CD4-positive, alpha-beta T cell treated with Interleukin-6 for 4 hours (primary cell): ENCODE measurements at places on chromosomes 4 and X.

- no peak for DNase-seq
These were observed 52.6 kb upstream of the DCTD start for GRCh38 chr4:182969651-182970279.

GRCh38 chr4:183960962-183961541, 55.9 kb downstream of the STOX2 start:
- no peak for DNase-seq

DNA sequence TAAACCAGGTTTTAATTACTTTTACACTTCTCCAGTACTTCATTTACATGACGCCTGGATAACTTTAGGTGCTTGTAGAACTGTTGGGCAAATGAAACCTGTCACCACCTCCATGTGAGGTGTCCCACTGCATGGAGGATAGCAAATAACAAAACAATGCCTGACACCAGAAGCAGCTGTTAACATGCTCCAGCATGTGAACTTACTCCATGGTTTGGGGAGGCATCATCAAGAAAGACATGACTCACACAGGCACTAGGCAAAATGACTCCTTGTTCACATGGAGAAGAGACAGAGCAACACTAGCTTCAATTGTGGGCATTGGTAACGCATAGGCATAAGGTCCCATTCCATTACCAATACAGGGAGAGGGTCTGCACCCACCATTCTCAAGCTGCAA, 198.1 kb upstream of the F9 start:
- no peak for DNase-seq

- DNase-seq = no peak
These were observed 2.9 kb downstream of the DOK7 start for GRCh38 chr4:3465698-3466671.

DNA sequence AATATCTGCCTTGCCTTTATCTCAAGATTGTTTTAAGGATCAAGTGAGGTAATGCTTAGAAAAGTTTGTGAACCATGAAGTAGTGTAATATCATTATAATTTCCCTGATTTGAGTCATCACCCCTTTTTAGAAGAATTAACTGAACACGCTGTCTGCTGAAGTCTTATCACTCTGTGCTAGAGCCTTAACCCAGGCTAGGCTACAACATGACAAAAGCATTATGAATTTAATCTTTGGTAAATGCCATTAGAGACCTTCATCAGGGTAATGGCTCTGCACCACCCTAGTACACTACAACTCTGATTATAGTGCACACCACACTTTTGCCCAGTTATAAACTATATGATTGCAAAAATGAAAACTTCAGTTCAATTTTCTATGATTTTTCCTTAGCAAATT, 118.3 kb downstream of the ADGRL3 start:
- DNase-seq = no peak

DNA sequence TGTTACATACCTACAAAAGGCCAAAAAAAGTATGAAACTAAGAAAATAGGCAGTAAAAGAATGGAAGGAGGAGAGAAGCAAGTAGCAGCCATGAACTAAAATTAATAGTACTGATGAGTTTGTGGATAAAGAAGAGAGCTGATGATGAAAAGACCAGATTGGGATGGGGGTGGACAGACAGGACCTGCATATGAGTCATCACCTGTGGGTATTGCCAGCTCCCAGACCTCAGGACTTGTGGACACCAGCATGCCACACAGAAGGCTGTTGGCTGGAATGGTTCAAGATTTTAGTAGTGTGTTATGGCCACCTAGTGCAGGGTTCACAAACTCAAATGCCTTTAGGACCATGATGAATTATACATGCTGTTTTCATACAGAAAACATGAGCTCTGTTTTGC, 58.9 kb downstream of the ARX start:
- DNase-seq = no peak

DNA sequence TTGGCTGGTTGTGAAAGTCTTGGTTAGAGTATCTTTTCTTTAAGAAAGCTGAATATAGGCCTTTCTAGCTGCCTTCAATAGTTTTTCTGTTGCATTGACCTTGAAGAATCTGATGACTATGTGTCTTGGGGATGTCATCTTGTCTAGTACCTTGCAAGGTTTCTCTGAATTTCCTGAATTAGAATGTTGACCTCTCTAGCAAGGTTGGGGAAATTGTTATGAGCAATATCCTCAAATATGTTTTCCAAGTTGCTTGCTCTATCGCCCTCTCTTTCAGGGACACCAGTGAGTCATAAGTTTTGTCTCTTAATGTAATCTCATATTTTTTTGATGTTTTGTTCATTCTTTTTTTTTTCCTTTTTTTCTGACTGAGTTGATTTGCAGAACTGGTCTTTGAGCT, 194.7 kb downstream of the RAB28 start:
- no peak for DNase-seq

DNA sequence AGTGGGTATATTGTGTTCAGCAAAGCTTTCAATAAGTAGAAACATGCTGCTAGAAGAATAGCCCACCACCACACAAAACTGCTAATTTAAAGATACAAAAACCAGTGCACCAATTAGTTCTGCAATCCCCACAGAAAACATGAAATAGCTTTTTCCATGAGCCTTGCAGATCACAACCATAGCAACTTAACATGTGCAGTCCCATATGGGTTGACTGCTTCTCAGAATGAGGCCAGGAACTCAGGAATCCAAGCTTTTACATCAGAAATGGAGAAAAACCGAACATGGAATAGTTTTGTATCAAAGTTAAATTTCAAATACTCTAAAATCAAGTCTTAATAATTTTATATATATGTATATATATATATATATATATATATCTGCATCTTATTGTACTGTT, 66.6 kb upstream of the IQCM start:
- DNase-seq = no peak

DNA sequence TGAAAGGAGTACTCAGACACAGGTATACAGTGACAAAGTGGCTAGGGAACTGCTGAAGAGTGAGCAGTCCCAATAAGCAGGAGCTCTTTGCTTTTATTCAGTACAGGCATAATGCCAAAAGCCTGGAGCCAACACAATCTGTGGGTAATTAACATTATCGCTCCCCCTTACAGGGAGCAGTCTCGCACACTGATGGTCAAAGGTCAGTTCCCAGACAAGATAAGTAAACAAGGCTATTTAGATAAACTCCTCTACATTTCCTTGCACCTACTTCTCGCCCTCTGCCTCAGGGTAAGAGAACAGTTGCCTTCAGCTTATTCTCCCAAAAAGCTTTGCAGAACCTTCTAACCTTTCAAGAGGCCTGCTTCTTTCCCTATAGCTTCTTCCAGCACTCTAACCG, 73.9 kb upstream of the TAF9B start:
- DNase-seq = no peak

DNA sequence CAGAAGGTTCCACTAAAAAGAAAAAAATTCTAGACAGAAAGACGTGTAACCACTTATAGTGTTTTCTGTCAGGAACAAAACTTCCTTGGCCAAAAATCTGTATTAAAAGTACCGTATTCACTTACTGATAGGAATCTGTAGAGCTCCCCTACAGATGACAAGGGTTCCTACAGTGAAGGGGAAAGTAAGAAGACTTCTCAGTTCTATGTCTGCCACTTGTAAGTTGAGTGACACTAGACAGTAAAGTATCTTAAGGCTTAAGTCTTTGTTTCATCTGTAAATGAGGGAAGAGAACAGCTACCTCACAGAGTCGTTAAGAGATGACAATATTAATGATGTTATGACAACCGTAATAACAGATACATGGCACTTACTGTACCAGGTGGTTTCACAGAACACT, 3.3 kb downstream of the COQ2 start:
- no peak for DNase-seq

DNA sequence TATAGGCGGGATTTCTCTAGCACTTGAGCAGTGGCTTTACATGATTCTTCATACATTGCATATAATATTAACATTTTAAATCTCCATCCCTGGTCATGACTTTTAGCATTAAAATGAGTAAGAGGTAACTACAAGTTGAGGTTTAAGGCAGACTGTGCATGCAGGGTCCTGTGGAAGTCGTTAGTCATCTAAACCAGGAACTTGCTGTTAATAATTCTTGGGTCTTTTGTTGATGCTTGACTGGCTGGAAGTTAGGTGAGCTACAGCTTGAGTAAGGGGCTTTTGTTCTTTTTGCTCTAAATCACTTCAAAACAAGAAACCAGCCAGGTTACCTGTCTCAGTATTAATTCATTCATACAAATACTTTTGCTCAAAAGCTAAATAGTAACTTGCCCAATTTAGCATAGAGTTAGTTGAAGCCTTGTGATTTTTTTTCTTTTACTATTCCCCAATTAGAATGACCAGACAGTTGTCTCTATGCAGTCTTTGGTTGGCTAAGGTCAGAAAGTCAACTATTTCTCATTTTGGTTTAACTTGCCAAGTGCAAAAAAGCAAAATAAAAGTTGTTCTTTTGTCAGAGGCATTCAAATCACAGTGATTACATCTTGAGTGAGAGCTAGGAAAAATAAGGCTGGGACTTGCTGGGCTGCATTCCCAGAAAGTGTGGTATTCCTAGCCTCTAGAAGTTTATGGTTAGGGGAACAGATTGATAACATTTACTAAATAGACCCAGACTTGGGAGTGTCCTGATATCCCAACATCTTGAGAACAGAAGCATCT, 516.9 kb downstream of the PDHA2 start:
- no peak for DNase-seq

DNA sequence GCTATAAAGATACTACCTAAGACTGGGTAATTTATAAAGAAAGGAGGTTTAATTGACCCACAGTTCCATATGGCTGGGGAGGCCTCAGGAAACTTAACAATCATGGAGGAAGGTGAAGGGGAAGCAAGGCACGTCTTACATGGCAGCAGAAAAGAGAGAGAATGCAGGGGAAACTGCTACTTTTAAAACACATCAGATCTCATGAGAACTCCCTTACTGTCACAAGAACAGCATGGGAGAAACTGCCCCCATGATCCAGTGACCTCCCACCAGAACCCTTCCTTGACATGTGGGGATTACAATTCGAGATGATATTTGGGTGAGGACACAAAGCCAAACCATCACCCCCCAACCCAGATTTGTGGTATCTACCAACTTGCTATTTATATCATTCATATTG, 13.9 kb downstream of the TEX13C start:
- DNase-seq = no peak

DNA sequence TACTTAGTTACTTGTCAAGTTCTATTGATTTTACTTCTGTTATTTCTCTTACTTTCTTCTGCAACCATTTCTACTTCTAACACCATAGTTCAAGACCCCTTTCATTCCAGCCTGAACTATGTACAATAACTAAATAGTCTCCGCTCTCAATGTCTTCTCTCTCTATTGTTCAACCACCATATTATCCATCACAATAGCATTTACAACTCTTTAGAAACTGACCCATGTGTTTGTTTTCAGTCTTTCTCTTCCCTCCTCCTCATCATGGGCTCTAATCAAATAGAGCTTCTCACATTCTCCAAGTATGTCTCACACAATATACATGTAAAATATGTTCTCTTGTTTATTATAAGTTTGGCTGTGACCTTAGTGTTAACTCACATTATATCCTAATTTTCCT, 143.6 kb downstream of the ZAR1 start:
- DNase-seq = no peak
